ENCODE measurements at places on chromosomes 12 and 14.

- DNase-seq: no peak
Observed at GRCh38 chr12:1517734-1518525, 76.5 kb downstream of the FBXL14 start.

- no peak for DNase-seq
Observed at GRCh38 chr12:13504074-13504473, 307.5 kb downstream of the EMP1 start.

DNA sequence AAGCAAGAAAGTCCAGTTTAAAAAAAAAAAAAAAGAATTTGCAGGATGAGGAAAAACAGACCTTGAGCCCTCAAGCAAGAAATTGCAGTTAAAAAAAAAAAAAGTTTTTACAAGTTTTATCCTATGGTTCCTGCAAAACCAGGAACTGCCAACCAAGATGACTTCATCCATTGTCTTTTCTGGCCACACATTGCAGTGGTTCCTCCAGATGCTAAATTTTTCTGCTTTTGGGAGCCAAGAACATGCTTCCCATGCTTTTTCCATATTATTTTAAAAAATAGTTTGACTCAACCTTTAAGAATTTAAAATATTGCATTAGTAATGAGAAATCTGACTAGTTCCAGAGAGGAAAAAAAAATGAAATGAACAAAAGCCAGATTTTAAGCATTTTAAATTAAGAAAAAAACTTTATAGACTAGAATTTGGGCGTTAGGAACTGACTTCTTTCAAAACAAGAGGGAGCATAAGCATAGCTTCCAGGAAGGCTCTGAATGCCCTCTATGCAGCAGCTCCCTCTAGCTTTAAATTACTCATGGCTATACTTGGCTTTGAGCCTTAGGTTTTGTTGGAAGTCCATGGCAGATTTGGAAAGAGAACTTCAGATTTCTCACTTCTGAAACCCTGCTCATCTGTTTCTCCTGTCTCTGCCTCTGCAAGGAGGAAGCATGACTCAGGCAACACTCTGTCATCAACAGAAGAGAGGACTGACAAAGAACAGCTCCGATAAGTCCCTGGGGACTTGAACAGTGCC, 124.5 kb downstream of the GPR65 start:
- no peak for DNase-seq

DNA sequence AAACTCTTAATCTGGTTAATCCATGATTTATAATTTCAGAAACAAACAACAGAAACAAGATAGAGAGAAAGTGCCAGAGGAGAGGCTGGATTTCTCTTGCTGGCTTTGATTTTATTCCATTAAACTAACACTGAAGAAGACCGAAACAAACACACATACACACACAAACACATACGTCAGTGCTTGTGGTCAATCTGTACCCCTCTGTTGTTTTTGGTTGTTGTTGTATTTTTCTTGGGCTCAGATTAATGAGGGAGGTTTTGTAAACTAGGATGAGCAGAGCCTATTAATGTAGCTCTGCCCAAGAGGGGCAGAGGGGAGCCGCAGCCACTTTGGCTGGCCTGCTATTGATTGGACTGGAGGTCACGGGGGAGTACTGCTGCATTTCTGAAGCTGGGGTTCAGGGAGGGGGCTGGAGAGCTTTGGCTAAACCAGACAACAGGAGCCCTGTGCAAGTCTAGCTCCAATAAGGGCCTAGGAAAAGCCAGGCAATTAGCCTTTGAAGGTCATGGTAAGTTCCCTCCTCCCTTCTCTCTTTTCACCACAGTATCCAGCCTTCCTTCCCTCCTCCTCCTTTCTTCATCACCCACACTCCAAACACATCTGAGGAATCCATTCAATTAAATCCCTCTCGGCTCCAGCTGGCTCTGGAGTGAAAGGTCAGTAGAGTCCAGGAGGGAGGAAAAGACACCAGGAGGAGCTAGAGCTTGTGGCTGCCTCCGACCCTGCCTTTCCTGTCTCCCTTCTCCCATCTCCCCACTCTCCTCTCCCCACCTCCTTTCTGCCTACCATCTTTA, 344.1 kb upstream of the LMO3 start:
- DNase-seq: no peak

DNA sequence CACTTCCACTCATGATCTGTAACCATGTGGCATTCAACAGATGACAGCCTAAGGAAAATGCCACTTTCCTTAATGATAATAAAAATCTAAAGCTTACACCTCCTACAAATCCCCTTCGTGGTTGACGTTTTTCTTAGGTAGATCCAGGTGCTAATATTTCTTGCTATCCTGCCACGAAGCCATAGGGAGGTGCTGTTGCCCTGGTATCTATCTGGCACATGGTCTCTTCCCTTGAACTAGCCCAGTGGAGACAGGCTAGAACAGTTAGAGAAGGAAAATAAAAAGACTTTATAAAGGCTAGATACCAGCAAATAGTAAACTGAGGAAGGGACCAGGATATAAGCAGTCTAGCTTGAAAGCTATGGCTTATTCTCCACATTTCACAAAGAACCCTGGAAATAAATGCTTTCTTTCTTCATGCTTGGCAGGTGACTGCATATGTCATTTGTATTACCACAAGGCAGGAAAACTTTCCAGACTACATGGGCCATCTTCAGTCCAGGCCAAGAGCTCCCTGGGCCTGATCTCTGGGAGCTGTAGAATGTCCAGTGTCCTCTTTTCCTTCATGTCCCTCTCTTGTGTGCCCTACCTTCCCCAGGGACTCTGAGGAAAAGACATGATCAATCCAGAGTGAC, 15.3 kb downstream of the SPIC start:
- no peak for DNase-seq

GRCh38 chr12:49792976-49793580, 35.1 kb downstream of the NCKAP5L start:
- no peak for DNase-seq

GRCh38 chr12:105555556-105556295, 225.2 kb downstream of the C12orf75 start:
- no peak for DNase-seq

GRCh38 chr12:131981388-131981787, 31.6 kb downstream of the EP400 start:
- no peak for DNase-seq

GRCh38 chr12:114974333-114974732, 290.4 kb upstream of the TBX3 start:
- no peak for DNase-seq

DNA sequence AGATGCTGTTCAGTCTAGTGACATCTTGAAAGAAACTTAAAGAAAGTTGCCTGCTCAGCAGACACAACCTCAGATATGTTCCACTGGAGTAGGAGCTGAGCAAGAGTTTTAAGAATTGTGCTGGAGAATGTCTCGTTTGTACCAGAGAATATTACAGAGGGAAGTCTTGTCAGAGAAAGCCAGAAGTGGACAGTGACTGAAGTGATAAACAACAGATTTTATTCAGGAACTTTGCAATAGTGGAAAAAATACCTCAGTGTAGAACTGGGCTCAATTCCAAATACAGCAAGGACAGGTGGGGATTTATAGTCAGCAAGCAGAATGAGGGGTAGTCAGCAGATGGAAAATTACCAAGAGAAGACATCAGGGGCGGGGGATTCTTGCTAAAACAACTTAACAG, 18.6 kb downstream of the ZDHHC17 start:
- DNase-seq: no peak

Measured in activated CD4-positive, alpha-beta T cell treated with anti-CD3 and anti-CD28 coated beads for 4 hours (primary cell).